ENCODE measurements at places on chromosomes 7 and 10.
A peak's percentile ranks its signal among the peaks of the same experiment; 100 is the strongest.

DNA sequence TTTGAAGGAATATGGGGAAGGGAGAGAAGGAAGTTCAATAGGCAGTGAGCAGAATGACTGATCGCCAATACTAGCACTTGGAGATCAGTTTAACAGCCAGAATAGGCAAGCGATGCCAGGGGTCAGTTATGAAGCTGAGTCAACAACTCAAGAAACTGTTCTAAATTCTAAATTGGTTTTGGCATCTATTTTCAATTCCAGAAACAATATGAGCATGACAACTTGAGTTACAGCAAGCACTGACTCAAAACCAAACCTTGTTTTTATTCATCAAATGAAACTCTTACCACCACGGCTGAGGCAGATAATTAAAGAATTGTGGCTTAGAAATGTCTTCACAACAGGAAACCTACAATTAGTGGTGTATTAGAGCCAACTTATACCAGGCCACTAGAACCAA is 180.5 kb upstream of the ASAH2 start:
- peak; percentile 39 for DNase-seq

GRCh38 chr10:113528876-113529275 is 24.0 kb upstream of the HABP2 start:
- DNase-seq: no peak

DNA sequence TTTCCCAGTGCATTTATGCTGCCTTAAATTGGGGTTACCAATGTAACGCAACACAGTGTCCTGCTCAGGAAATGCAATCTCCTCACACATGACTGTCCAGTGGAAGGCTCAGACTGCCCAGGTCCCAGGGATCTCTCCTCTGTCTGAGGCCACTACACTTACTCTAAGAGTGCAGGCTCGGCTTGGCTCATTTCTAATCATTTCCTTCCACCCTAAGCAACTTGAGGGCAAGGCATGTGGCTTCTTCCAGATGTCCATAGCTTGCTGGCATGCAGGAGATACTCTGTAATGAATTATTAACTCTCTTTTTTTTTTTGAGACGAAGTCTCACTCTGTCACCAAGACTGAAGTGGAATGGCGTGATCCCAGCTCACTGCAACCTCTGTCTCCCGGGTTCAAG is 23.7 kb downstream of the PLAC9 start:
- DNase-seq: no peak

- DNase-seq: no peak
Measured at GRCh38 chr7:200290-200689, 7.9 kb downstream of the FAM20C start.

- no peak for DNase-seq
Measured at GRCh38 chr7:111474723-111475418, 87.4 kb downstream of the IMMP2L start.

GRCh38 chr10:70812814-70813213 is 2.9 kb upstream of the SGPL1 start:
- no peak for DNase-seq

DNA sequence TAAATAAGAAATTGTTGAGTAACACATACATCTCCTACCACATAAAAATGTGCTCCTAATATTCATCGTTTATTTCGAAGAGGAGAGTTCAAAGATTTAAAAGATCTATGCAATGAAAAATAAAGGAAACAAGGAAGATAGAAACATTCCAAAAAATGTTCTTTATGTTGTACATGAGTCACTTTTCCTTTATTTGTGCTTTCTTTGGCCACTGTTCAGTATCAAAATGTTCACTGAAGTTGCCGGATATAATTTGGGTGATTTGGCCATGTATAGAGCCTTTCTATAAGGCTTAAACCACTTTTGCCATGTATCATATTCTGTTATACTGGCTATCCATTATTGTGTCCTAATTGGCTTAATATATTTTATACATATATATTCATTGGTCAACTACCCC is 62.9 kb upstream of the PRR15 start:
- no peak for DNase-seq

DNA sequence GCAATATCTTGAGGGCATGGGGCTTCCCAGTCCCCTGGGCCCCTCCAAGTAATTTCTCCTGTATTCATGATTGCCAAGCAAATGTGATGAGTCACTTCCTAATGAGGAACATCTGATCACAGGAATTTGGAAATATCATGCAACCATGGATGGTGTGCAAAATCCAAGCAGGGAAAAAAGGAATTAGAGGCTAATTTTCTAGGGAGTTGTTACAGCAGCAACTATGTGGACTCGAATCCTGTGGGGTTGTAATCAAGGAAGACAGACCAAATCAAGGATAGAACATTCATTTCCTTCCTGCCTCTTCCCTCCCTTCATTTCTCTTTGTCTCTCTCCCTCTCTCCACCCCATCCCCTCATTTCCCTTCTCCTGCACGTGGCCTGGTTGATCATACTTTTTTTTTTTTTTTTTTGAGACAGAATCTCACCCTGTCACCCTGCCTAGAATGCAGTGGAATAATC is 23.9 kb upstream of the AGFG2 start:
- DNase-seq: no peak

- peak; percentile 11 for DNase-seq
Measured at GRCh38 chr10:100569687-100570481, 34.1 kb downstream of the HIF1AN start.

- peak; percentile 3 for DNase-seq
Measured at GRCh38 chr7:31336202-31337001, 4.1 kb downstream of the NEUROD6 start.

DNA sequence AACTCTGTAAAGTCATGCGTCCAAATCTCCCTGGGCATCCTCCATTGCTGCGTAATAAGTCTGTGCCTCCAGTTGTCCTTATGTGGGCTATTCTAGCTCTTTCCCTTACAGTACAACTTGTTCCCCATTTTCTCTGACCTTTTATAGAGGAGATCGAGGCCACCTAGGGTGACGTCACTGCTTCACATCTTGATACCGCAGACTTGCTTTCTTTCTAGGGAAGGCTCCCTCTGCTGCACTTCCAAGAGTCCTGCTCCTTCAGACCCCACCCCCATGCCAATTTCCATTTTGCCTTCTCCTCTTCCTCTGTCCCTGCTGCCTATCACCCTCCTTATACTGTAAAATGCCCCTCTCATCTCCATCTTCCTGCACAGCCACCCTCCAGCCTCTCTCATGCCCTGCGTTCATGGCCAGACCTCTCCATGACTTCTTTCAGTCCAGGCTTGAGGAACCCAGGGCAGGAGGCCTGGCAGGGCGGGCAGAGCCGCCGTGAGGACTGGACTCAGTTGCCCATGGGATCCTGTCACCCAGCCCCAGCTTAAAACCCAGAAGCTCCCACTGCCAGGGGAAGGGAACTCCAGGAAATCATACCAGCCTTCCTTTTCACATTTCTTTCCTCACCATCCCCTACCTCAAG is 57.5 kb downstream of the CAMK1D start:
- no peak for DNase-seq

DNA sequence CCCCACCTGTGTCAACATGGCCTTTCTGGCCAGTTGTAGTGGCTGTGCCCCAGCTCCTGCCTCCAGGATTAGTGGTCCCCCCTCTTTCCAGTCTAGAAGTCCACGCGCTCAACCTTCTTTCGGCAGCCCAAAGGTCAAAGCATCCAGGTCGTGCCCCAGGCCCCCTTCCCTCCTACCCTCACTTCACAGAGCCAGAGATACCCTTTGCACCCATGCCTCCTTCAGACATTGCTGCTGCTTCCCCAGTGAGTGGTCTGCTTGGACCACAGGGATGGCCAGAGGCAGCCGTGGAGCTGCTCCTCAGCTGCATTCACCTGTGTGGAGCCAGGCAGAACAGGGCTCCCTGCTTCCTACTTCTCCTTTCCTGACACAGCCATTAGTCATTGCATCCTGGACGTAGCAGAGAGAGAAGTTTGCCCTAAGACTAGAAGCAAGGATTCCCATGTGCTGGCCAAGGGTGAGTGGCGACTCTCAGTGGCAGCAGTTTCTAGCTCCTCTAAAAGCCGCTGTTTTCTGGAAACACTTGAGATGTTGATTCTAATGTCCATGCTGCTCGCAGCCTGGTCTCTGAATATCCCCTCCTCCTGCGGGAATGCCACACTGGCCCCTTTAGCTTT is 243.1 kb upstream of the SHH start:
- DNase-seq: no peak

GRCh38 chr10:32171204-32171603 is 115.0 kb upstream of the KIF5B start:
- DNase-seq: no peak

GRCh38 chr7:84297616-84298015 is 103.0 kb upstream of the SEMA3A start:
- no peak for DNase-seq

DNA sequence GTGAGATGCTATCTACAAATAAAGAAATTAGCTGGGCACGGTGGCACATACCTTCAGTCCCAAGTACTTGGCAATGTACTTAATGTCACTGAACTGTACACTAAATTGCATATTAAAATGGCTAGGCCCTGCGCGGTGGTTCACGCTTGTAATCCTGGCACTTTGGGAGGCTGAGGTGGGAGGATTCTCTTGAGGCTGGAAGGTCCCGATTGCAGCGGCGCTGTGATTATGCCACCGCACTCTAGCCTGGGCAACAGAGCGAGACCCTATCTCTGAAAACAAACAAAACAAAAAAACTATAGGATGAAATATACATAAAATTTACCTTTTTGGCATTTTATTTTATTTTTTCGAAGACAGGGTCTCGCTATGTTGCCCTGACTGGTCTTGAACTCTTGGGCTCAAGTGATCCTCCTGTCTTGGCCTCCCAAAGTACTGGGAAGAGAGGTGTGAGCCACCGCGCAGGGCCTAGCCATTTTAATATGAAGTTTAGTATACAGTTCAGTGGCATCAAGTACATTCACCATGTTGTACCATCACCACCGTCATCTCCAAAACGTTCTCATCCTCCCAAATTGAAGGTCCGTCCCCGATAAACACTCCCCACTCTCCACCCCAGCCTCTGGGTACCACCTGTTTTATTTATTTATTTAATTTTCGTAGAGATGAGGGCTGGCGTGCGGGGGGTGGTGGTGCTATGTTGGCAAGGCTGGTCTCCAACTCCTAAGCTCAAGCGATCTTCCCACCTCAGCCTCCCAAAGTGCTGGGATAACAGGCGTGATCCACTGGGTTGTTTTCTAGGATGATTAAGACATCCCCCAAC is 1.3 kb upstream of the EIF3B start:
- no peak for DNase-seq

DNA sequence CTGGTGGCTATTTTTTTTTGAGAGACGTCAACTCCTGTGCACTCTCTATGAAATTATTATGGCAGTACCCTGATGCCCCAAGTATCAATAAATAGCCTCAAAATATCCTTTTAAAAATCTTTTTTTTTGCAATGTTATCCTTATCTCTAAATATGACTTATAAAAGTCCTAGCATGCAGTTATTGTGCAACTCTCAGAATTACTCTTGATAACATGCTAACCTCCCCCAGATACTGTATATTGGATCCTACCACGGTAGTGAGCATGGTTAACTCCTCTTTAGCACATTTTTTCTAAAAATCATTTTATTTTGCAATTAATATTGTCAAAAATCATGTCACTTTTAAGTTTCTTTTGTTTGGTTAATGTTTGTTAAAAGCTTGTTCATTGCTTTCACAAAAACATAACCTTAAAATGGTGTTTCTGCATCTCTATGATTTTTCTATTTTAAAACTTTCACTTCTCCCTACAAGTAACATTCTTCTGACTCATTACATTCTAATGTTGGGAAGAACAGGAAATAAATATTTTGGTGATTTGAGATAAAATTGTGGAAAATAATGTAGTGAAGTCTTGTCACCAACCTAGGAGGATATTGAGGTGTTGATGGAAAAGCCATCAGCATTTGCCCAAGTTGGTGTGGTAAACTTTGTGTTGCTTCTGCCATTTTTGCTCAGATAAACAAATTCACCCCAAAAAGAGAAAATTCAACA is 42.1 kb upstream of the ADRA2A start:
- no peak for DNase-seq

GRCh38 chr7:81268551-81268950 is 349.7 kb upstream of the SEMA3C start:
- no peak for DNase-seq

DNA sequence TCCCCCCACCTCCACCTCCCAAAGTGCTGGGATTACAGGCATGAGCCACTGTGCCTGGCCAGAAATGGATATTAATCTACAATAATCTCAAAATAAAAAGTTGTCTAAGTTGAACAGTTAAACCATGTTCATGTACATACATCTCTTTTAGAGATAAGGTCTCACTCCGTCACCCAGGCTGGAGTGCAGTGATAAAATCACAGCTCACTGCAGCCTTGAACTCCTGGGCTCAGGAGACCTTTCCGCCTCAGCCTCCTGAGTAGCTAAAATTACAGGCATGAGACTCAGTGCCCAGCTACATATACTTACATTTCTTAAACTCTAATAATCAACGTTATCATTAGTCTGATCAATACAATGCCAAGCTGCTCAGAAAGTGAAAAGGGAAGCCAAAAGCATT is 36.2 kb downstream of the VSTM4 start:
- no peak for DNase-seq

- DNase-seq: no peak
Measured at GRCh38 chr7:105677410-105677730, 96.1 kb upstream of the EFCAB10 start.

GRCh38 chr10:102965311-102965851 is 47.3 kb downstream of the CNNM2 start:
- DNase-seq: no peak

DNA sequence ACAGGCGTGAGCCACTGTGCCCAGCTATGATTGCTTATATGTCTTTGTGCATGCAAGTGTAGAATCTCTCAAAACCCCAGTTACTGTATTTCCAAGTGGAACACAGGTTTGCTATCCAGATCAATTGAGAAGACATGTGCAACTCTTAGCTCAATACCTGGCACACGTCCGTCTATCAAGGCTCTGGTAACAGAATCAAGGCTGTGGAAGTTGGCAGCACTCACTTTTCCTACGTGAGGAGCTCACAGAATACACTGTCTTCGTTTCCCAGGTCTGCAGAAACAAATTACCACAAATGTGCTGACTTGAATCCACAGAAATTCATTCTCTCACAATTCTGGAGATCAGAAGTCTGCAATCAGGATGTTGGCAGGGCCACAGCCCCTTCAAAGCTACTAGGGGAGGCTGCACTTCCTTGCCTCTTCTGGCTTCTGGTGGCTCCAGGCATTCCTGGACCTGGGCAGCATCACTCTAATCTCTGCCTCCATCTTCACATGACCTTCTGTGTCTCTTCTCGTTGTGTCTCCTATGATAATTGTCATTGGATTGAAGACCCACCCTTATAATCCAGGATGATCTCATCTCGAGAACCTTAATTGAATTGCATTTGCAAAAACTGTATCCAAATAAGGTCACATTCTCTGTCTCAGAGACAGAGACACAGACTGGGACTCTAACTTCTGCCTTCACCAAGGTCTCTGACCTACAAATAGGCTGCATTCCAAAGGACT is 84.8 kb upstream of the C7orf33 start:
- no peak for DNase-seq

- DNase-seq: peak; percentile 65
Measured at GRCh38 chr10:3186368-3186767, 13.8 kb upstream of the PITRM1 start.

DNA sequence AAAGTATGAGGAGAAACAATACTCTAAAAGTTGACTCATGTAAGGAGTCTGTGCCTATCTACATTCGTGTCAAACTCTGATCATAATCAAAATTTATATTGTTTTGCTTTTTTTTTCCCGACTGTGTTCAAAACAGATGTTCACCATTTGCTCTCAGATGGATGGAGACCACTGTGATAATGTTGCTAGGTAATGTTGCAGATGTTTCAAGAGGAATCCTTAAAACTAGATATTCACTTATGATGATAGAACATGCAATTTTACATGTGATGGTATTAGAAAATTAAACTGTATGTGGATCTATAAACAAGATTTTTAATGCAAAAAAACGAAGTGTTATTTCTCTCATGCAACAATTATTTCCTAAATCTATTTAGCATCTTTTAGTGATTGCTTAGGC is 1080.1 kb downstream of the REEP3 start:
- no peak for DNase-seq

GRCh38 chr10:70193391-70193844 is 23.1 kb upstream of the SAR1A start:
- DNase-seq: no peak
